ENCODE measurements at places on chromosomes 11 and 22.

DNA sequence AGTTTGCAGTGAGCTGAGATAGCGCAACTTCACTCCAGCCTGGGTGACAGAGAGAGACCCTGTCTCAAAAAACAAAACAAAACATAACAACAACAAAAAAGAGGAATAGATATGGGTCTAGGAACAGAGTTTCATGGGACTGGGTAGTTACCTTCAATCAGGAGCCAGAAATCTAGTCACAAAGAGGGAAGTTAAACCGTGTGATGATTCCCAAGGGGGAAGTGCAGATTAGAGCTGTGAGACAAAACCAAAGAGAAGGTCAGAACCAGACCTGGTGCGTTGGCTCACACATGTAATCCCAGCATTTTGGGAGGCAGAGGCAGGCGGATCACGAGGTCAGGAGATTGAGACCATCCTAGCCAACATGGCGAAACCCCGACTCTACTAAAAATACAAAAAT lies 42.1 kb upstream of the LARGE1 start:
- no peak for DNase-seq

DNA sequence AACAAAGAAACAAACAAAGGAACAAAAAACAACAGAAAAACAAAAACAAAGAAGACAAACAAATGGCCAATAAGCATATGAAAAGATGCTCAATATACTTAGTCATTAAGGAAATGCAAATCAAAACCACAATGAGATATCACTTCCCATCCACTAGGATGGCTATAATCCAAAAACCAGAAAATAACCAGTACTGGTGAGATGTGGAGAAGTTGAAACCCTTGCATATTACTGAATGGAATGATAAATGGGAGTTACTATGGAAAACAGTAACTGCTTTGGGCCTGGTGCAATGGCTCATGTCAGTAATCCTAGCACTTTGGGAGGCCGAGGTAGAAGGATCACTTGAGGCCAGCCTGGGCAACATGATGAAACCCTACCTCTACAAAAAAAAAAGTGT lies 44.9 kb upstream of the RBFOX2 start:
- DNase-seq: no peak

GRCh38 chr11:70532066-70532440 lies 133.7 kb downstream of the CTTN start:
- DNase-seq: no peak

DNA sequence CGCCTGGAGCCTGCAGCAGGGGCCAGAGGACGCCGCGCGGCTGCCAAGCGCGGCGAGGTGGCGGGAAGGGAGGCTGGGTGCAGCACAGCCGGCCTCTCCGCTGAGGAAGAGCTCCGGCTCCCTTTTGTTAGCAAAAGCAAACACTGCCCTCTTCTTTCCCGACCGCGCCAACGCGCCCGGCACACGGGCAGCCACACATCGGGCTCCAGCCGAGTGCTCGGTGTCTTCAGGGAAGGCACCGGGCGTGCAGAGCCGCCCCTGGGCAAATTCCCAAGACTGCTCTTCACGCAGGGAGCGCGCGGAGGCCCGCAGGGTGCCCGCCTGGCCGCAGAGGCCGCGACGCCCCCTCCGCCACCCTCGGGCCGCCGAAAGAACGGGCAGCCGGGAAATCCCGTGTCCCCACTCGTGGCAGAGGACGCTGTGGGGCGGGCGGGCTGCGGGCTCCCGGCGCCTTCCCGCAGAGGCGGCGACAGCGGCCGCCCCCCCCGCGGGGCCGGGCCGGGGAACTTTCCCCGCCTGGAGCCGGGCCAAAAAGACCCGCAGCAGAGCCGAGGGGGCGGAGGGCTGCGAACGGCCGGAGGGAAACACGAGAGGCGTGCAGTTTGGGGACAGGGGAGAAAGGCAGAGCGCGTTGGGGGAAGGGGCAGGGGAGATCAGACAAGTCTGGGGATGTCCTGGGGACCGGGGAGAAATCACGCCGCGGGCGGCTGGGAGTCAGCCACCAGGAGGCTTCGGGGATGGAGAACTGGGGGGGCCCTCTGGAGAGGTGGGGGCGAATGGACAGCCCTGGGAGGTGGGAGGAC lies 931 bp downstream of the CADM1 start:
- peak; percentile 22 for DNase-seq

GRCh38 chr22:17348464-17349103 lies 20.7 kb upstream of the CECR2 start:
- no peak for DNase-seq

GRCh38 chr11:120801801-120802689 lies 221.9 kb upstream of the TBCEL start:
- DNase-seq: peak; percentile 31

- no peak for DNase-seq
Measured at GRCh38 chr11:133555034-133555433, 22.7 kb upstream of the OPCML start.

GRCh38 chr11:78583889-78584288 lies 9.2 kb upstream of the NARS2 start:
- no peak for DNase-seq

DNA sequence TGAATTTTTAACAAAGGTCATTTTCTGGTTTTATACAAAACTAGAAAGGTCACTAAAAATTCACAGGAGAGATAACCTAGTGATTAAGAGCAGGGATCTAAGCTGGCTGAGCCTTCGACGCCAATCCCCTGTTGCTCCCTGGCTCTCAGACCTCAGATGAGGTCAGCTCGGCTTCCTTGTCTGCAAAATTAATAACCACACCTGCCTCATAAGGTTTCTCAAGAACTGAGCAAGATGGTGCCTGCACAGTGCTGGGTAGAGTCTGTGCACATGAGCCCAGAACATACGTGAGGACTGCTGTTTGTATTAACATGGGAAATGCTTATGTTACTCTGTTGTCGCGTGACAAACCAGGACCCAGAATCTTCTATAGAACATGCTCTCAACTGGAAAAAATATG lies 24.4 kb upstream of the CD5 start:
- no peak for DNase-seq

GRCh38 chr22:43270314-43270908 lies 72.8 kb downstream of the SCUBE1 start:
- DNase-seq: no peak

DNA sequence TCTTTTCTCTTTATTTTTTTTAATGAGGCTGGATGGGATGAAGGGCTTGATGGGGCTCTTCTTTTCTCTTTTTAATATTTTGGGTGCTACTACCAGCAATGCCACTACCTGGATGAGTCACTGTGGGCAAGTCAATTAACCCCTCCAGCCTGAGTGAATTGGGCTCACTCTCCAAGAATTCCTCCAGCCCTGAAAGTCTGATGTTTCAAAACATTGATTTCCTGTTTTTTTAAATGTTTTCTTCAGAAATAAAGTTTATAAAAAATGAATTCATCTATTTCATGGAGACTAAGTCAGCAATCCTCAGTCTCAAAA lies 812 bp upstream of the OR5A2 start:
- no peak for DNase-seq

GRCh38 chr22:28791841-28792490 lies 8.4 kb downstream of the XBP1 start:
- no peak for DNase-seq

- DNase-seq: no peak
Measured at GRCh38 chr11:110929129-110929528, 216.9 kb upstream of the ARHGAP20 start.

GRCh38 chr11:108853864-108854263 lies 189.0 kb downstream of the DDX10 start:
- peak; percentile 12 for DNase-seq

- no peak for DNase-seq
Measured at GRCh38 chr11:123184531-123184930, 10.5 kb downstream of the CLMP start.

DNA sequence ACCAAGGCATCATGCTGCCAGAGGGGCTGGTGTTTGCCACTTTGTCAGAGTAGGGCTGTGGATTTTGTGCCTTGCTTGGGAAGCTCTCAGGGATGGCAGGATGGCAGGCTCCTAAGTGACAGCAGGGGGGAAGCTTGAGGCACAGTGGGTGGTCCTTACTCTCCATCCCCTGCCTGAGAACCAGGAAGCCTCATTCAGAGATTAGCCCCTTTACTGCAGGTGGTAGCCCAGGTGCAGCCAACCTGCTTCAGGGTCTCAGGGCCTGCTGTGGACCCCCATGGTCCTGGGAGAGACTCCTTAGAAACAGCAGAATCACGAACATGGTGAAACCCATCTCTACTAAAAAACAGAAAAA lies 8.9 kb upstream of the ST3GAL4 start:
- no peak for DNase-seq

- DNase-seq: peak; percentile 1
Measured at GRCh38 chr11:73404506-73405145, 28.4 kb downstream of the RELT start.

- DNase-seq: no peak
Measured at GRCh38 chr11:27408246-27408800, 45.3 kb upstream of the CCDC34 start.

DNA sequence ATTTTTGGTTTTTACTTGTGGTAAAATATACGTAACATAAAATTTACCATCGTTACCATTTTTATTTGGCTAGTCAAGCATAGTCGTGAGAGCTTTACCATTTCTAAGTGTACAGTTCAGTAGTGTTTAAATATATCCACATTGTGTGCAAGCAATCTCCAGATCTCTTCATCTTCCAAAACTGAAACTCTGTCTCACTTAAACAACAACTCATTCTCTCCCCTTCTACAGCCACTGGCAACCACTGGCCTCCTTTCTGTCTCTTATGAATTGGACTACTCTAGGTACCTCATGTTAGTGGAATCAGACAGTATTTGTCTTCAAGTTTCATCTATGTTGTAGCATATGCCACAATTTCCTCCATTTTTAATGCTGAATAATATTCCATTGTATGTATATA lies 37.4 kb downstream of the SMC1B start:
- no peak for DNase-seq

GRCh38 chr11:70002433-70002832 lies 75.7 kb upstream of the ANO1 start:
- no peak for DNase-seq

GRCh38 chr22:21457023-21457787 lies 10.0 kb upstream of the TMEM191C start:
- no peak for DNase-seq

- no peak for DNase-seq
Measured at GRCh38 chr11:115626414-115626813, 122.2 kb upstream of the CADM1 start.

- no peak for DNase-seq
Measured at GRCh38 chr11:6599881-6600390, 3.5 kb downstream of the RRP8 start.

DNA sequence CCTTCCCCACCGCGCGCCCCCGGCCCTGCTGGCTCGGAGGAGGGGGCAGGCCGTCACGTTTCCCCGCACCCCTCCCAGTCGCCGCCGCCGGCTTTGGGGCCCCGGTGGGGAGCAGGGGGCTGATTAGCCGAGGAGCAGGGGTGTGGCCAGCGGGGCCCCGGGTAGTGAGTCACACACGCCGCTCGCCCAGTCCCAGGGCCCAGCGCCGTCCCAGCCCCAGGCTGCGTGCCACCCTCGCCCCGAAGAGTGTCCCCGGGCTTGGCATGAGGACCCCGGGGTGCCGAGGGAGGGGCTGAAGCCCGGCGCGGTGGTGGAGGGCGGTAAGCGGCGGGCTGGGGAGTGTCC lies 34.4 kb downstream of the PRDM11 start:
- DNase-seq: peak; percentile 2

DNA sequence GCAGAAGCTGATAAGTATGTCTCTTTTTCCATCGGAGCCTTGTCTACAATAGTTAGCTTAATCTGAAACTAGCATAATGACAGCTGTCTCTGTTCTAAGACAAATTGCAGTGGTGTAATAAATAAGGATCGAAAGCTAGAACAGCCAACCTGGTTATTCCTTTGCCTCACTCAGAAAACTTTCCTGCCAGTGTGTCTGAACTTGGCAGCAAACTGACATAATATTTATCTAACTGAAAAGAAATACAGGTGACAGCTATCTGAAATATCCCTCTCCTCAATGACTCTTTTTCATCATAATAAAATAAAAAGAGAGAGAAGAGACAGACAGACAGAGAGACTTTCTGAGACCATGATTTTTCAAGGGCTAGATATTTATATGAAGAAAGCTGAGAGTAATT lies 642.5 kb downstream of the LRRC4C start:
- DNase-seq: no peak

- DNase-seq: no peak
Measured at GRCh38 chr11:9687711-9688477, 24.0 kb downstream of the SWAP70 start.

GRCh38 chr11:117780456-117780855 lies 16.6 kb downstream of the DSCAML1 start:
- DNase-seq: no peak

DNA sequence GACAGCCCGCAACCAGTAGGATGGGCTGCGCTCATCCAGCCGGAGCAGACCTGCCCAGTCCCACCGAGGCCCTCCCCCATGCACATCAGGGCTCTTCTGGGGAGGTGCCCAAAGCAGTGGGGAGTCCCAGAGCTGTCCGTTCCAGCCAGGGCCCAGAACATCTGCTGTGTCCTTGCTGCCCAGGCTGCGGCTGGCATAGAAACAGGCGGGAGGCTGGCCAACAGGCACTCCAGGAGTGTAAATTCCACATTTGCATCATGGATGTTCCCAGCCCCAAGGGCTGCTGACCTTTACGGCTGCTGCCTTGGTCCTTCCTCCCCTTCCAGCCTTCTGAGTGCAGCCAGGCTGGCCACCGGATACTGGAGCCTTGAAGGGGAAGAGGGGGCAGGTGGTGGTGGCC lies 30.0 kb upstream of the SYT7 start:
- no peak for DNase-seq

DNA sequence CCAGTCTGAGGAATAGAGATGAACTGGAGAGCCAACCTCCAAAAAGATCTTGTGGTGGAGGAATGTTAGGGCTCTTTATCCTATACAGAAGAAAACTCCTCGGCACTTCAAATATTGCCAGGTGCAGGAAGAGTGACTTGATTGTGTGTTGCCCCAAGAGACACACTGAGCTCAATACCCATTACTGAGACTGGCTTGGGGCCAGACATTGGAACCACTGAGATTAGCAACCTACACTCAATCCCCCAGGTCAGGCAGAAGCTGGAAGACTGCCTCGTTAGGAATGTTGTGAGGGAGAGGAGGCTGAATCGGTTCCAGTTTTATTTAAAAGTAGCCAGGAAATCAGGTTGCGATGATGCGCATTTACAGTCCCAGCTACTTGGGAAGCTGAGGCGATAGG lies 2.4 kb upstream of the SGSM3 start:
- DNase-seq: no peak

DNA sequence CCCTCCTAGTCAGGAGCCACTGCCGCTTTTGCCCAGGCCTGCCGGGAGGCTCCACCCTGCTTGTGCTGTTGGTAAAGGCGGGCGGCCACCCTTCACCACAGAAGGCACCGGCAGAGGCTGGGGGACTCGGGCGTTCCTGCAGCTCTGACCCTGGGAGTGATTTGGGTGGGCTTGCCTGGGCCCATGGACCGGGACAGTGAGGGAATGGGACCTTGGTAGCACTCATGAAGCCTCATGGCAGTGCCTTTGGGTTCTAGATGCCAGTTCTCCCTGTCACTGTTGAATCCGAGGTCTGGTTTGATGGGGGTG lies 4.4 kb downstream of the TPCN2 start:
- DNase-seq: no peak

- no peak for DNase-seq
Measured at GRCh38 chr11:73204711-73205121, 13.4 kb upstream of the P2RY2 start.

All from CD4-positive, alpha-beta T cell treated with Interleukin-17A for 1 hour (primary cell).